ENCODE measurements at places on chromosomes 3 and 15.

GRCh38 chr3:67516496-67516895 lies 137.9 kb downstream of the SUCLG2 start:
- DNase-seq, result no peak

DNA sequence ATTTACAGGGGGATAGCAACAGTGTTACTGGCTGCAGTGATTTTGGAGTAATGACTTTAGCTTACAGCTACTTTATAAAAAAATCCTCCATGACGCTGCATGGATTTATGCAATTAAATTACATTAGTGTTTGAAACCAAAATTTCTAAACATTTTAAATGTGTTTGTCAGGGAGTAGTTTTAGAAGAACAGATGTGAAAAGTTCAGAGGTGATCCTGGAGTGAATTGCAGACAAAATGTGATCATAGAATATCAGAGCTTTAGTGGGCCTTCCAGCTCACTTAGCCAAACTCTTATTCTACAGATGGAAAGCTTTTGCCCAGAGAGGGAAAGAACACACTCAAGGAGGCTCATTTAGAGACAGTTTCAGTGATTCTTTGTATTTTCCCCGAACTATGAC lies 376.3 kb downstream of the LPP start:
- no peak for DNase-seq

- no peak for DNase-seq
Measured at GRCh38 chr3:172442606-172443005, 5.7 kb downstream of the GHSR start.

DNA sequence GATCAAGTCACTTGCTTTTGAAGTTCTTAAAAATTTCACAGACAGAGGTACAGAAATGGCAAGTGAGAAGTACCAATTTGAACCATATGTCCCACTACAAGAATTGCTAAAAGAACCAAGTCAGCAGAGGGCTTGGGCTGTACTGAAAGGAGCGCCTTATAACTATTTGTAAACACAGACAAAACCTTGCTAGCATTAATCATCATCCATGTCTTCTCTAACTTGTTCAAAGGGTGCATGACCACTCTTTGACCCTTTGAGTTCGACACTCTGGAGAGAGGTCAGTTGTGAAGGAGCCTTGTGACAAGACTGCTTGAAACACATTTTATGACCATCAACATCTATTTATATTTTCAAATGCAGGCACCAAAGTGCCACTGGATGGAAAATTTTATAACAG lies 191.7 kb downstream of the PDZRN3 start:
- DNase-seq, result no peak

GRCh38 chr3:38002291-38002876 lies 11.8 kb downstream of the VILL start:
- DNase-seq, result no peak

- peak; percentile 39 for DNase-seq
Measured at GRCh38 chr3:49346797-49347251, 7.0 kb upstream of the USP4 start.

DNA sequence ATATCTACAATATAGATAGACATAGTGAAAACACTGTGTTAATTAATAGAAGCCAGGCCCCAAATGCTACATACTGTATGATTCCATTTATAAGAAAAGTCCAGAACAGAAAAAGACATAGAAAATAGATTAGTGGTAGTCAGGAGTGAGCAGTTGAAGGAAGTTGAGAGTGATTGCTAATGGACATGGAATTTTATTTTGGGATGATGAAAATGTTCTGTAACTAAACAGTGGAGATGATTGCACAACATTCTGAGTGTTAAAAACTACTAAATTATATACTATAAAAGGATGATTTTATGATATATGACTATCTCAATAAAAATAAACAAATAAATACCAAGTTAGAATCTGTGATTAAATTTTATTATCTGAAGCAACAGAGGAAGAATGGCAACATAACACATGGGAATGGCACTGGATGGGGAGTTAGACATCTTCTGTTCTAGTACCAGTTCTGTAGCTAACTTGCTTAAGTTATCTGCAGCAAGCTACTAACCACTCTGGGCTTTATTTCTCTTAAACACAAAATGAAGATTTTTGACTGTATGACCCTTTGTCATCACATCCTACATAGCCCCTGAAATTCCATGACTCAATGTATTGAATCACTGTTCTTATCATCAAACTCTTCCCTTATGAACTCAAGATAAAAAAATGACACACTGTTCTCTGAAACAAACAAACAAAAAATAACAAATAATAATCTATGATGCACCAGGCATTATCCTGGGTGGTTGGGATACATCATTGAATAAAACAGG lies 612.7 kb downstream of the TBL1XR1 start:
- peak; percentile 17 for DNase-seq

DNA sequence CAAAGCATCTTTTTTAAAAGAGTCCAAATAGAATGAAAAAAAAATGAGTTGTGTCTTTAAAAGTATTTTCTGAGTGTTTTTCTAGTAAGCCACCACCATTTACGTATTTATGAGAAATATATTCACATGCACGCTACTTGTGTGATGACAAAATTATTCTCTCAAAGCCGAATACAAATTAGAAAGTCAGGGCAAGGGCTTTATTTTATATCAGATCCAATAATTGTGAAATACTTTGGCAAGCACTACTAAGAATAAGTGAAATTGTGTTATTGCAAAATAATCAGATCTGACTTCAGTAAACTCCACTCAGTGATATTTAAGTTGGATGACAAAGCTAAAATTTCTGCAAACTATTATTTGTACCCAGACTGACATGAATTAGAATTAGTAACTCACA lies 589.3 kb upstream of the KCNMB2 start:
- DNase-seq, result no peak

GRCh38 chr3:157147099-157147803 lies 12.7 kb downstream of the CCNL1 start:
- no peak for DNase-seq

- no peak for DNase-seq
Measured at GRCh38 chr3:37701734-37702433, 159.8 kb upstream of the CTDSPL start.

DNA sequence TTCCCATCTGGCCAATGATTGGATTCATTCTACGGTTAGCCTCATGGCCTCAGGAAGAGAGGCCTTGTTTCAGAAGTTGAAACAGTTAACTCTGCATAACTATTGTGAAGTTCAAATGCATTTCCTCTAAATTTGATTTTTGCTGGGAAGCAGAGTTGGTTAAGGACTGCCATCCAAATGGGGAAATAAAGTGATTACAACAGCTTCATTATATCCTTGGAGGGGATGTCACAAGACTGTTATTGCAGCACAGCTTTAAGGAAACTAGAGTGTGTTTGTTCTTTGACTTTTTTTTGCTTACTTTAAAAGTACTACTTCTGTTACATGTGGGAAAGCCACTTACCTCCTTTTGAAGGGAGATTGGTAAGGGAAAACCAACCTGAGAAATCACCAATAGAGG lies 164.8 kb downstream of the AKAP13 start:
- DNase-seq, result no peak

GRCh38 chr3:193857996-193858395 lies 265.0 kb downstream of the OPA1 start:
- DNase-seq, result peak; percentile 66

DNA sequence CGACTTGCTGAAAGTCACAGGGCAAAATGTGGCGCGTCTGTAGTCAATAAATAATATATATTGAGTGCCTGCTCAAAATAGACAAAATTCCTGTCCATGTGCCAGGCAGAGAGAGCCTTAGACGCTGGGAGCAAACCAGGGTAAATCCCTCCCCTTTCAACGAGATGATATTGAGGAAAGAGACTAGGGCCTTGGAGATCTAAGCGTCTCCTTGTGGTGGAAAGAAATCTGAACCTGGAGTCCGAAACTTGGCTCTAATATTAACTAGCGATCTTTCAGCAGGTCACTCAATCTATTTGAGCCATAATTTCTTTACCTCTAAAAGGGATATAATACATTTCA lies 348 bp upstream of the DPP8 start:
- no peak for DNase-seq

DNA sequence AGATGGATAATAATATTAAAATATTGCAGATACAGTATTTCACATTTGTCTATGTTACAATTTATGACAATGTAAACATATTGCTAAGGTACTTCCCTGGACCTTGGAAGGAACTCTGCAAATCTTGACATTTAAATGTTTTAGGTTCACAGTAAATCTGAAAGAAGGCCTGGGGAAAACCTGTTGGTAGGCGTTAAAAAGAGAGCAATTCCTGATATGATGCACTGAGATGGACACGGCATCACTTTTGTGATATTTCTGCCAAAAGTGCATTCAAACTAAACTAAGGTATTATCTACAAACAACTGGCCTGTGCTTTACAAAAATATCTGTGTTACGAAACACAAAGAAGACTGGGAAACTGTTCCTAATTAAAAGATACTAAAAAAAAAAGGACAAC lies 6.1 kb upstream of the TP63 start:
- DNase-seq, result no peak

- no peak for DNase-seq
Measured at GRCh38 chr3:107523289-107523538, 452 bp downstream of the BBX start.
